ENCODE measurements at places on chromosomes 2 and 18.

GRCh38 chr2:6525475-6525964, 340.2 kb downstream of the CMPK2 start:
- no peak for DNase-seq

GRCh38 chr2:46298522-46299353, 1.5 kb downstream of the EPAS1 start:
- peak; percentile 48 for DNase-seq

DNA sequence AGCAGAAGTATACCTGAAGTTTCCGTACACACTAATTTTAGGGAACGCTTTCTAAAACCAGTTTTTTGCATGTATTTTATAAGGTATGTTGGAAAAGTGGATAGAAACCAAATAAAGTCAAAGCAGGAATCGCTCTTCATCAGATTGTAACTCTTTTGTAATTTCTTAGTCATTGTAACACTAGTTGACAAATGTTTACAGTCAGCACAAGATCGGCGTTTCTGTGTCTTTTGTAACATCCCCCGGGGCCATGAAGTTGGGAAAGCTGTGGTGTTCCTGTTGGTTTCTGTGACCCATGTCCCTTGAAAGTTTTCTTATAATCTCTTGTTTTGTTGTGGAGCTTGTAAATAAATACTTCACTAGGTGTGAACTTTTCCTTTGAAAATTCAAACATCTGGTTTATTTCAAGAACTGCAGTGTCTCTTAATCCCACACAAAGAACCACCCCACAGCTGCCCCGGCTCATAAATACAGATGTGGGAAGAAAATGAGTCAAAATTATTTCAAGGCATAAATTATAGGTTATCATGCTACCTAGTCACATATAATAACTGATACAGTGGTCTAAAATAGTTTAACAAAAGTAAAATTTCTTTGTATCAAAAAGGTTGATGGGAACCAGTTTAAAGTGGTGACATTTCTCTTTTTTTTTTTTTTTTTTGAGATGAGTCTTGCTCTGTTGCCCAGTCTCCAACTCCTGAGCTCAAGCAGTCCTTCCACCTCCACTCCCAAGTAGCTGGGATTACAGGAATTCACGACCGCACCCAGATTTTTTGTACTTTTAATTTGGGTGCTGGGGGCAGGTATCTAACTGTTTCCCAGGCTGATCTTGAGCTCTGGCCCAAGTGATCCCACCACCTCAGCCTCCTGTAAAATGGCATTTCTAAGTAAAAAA, 751 bp upstream of the NMI start:
- peak; percentile 34 for DNase-seq

- DNase-seq, result peak; percentile 20
Observed at GRCh38 chr2:240205348-240205747, 64.9 kb upstream of the OTOS start.

DNA sequence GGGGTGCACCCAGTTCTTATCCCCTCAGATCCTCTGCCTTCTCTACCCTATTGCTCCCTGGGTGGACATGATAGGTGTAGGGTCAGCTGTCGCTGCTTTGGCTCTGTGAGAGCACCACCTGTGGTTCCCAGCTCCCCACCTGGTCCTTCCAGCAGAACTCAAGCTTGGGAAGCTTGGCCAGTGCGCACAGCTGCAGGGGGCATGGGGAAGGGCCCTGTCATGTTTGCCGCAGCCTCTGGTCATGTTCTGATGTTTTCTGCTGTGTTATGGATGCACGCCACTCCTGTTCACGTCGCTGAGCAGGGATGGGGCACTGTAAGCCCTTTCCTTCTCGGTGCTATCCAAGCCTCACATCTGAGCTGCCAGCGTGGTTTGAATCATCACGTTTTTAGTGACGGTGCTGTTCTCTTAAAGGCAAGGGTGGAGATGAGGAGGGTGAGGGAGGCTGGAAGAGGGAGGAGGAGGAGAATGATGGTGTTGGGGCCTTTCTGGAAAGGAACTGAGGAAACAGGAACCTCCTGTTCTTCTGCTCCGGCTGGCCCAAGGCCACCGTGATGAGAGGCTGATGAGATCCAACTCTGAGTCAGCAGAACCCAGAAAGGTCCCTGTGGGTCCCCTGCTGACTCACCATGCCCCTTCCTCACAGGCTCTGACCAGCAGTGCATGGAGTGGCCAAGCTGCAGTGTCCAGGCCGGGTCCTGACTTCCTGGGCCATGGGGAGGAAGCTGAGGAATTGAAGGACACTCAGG, 78.0 kb downstream of the LIPG start:
- no peak for DNase-seq

- DNase-seq, result no peak
Observed at GRCh38 chr18:31490833-31491232, 7.1 kb upstream of the DSG2 start.

- DNase-seq, result no peak
Observed at GRCh38 chr2:43675646-43676321, 445 bp downstream of the C1GALT1C1L start.

DNA sequence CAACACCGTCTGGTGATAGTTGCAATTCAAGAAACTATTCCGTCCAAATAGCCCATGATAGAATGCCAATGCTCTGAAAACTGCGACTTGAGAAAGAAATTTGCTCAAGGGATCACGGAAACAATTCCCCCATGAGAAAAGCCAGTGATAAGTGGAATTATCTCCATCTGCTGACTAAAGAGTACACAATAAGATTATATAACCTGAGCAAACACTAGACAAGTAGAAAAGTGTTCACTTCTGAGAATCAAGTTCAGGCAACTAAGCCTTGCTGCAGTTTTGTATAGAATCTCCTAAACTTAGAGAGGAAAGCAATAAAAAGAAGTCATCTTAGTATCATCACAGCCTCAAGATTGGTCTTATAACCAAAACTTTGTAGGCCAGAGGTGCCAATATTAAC, 336.3 kb upstream of the NRXN1 start:
- no peak for DNase-seq

- DNase-seq, result no peak
Observed at GRCh38 chr2:200431996-200432705, 77.7 kb downstream of the KCTD18 start.

DNA sequence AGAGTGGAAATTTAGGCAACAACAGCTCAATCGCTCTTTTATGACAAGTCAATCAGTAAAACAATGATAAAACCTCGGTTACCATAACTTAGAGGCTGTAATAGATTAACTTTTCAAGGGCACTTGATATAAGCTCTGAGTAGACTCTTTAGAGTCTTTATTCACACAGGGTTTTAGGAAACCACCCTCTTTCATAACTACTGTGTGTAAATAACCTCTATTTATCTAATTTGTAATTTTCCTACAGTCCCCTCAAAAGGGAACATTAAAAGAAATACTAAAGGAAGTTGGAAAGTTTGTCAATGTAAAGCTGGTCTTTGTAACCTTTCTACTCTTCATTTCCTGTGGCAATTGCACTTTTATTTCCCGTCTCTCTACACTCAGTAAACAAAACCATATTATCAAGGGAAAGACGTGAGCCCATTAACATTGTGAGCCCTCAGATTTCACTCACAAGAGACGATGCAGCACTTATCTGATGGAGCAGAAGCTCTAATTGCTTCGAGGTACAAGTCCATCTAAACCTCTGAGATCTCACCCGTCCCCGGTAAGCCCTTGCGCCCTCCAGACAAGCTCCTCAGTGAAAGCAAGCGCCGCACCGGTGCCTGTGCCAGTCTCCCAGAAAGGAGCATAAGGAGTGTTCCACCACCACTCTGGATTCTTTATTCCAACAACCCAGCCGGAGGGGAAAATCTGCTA, 1.1 kb upstream of the HOXD1 start:
- no peak for DNase-seq

- peak; percentile 13 for DNase-seq
Observed at GRCh38 chr2:23692851-23693605, 233.9 kb downstream of the ATAD2B start.

GRCh38 chr2:236705295-236706105, 135.9 kb downstream of the ACKR3 start:
- DNase-seq, result no peak

DNA sequence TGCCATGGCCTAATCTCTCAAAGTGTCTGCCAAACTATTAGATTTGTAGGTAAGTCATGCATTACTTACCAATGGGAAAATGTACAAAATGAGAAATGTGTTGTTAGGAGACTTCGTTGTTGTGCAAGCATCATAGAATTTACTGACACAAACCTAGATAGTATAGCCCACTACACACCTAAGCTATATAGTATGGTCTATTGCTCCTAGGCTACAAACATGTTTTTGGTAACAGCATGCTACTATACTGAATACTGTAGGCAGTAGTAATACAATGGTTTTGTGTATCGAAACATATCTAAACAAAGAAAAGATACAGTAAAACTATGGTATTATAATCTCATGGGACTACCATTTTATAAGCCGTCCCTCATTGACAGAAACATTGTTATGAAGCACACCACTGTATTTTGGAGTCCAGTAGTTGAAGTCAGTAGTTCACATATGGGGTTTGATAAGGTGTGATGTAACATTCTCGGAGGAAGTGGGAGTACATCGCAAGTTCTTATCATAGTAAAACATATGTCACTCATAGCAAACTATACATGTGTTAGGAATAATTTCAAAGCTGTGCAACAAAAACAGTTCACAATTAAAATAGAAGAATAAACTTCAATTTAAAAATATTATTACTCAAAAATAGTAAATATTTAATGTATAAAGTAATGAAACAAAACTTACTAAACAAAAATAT, 12.0 kb upstream of the GTF2A1L start:
- DNase-seq, result no peak

DNA sequence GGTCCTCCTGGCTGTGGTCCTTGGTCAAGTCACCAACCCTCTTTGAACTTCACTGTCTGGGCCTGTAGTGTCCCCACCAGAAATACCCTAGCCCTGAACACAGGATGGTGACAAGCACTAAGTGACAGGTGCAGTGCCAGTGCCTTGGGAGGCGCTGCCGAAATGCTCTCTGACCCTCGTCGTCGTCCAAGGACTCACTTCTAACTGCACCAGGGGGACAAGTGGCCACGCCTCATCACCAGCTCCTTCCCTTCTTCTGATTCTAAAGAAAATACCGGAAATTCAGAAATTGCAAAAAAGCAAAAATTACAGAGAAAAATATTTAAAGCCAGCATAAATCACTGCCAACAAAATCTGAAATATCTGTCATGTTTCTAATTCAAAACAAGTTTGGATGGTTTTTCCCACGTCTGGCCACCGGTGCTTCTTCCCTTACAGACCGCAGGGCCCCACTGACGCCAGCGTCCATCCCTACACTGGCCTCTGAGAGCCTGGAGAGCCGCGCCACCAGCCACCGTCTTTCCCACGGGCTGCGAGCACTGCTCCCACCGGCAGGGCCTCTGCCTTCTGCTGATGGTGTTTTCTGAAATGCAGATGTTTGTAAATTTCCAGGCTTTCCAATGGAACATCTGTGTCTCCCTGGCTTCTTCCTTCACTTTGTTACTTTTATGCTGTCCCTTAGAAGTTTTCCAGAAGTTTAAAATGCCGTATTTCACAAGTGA, 37.4 kb upstream of the GPC1 start:
- no peak for DNase-seq

DNA sequence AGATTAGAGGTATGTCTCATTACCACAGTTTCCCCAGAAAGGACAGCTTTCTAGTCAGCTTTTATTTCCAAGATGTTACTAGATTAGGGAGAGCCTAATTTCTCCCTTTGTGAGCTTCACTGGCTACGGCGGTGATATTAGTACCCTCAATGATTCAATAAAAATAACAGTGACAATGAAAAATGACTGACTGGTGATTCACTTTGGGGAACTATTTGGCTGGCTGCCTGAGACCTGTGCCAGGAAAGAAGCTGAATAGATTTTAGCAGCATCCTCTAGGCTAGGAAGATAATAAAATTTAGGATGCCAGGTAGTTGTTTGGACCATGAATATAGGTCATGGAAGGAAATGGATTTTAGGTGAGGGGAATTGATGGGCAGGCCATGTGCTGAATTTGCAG, 178.7 kb downstream of the FMNL2 start:
- DNase-seq, result no peak

GRCh38 chr2:19876751-19877150, 25.0 kb downstream of the TTC32 start:
- no peak for DNase-seq

DNA sequence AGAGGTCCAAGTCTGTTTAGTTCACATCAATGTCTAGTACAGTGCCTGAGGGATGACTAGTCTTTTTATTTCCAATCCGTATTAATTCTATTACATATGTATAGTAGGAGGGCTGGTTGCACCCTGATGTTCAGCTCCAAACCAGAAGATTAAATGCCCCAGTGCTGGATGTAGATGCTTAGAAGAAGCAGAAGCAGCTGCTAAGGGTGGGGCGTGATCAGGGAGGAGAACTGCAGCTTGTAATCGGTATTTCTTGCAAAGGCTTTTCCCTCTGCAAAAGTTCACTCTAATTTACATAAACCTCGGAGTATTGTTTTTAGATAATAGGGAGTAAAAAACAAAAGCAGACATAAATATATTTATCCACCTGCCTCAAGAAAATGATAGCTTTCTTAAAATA, 145.3 kb upstream of the ITGA4 start:
- peak; percentile 51 for DNase-seq

GRCh38 chr2:237549643-237550415, 16.5 kb upstream of the PRLH start:
- DNase-seq, result no peak

DNA sequence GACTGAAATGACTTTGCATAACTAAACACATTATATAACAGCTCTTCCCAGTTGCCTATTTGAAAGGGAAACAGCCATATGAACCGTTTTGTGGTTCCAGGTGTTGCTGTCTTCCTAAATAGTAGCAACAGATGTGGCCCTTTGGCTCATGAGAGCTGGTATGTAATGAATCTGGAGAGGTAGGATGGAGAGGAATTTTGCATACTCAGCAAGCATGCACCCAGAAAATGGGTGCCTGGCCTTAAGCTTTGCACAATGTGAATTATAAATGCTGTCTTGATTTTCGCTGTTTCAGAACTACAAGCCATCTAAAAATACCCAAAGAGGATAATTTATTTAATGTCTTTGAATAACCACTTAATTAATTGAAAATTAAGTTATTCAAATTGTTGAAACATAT, 15.6 kb upstream of the ERBB4 start:
- no peak for DNase-seq

DNA sequence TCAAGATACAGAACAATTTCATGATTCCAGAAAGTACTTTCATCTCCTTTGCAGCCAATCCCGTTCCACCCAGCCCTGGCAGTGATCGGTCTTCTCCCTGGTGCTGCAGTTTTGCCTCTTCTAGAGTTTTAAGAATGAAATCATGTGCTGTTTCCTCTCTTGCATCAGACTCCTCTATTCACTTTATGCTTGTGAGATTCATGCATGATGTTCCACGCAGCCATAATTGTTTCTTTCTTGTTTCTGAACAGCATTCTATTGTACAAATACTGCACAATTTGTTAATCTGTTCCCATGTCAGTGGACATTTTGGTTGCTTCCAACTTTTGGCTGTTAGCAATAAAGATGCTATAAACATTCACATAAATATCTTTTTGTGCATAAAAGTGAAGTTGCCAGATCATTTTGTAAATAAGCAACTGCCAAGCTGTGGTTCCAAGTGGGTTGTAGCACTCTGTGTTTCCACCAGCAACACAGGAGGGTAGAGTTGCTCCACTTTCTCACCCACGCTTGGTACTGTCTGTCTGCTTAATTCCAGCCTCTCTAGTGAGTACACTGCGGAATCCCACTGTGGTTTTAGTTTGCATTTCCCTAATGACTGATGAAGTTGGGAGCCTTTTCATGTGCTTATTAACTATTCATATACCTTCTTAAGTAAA, 104.5 kb downstream of the TWIST2 start:
- no peak for DNase-seq

GRCh38 chr2:219425238-219426067, 7.3 kb downstream of the DES start:
- DNase-seq, result no peak
